Renal pelvis (tissue), 12 donors: ENCODE measurements at places on chromosomes 1 and 21. TPM values are rescaled to one million over a fixed set of nuclear protein-coding genes. Genes with fewer than 3 reads are reported as not detected.

DNA sequence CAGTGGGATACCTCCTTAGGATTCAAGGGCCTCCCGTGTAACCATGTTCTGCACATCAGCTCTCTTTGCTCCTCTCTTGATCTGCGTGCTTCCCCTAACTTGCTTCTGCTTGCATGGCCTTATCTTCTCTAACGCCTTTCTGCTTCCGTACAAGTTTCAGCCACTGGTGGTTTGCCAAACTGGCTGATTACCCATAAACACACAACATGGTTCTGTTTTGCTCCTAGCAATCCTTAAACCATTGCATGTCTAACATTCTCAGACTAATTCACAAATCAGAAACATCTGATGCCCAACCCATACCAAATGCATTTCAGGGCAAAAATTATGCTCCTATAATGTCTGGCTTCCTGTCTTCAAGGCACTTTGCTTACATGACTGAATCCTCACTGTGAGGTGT is 166.4 kb downstream of the PBX1 start:
- DNase-seq, result no peak

DNA sequence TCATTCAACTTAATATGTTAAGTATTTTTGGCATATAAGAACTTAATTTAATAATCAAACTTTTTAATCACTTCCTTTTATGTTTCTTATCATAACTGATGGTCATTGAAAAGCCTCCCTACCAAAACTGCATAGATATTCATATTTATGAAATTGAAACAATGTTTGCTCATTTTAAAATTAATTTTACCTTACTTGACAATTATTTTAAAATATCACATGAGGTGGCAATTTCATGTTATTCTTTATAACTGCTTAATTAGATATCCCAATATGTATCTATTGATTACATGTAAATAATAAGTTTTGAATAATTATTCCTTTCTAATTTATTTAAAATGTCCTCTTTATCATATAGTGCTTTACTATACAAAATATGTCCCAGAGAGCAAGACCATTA is 266.1 kb upstream of the NRIP1 start:
- DNase-seq, result no peak

GRCh38 chr1:25799935-25800702 is at the start of gene SELENON:
SELENON (plus strand) TSS chr1:25800193; CDS start chr1:25800231, 38 bp downstream.
- peak; percentile 59 for DNase-seq

Gene HIVEP3
- 3.3 TPM for polyA plus RNA-seq

DNA sequence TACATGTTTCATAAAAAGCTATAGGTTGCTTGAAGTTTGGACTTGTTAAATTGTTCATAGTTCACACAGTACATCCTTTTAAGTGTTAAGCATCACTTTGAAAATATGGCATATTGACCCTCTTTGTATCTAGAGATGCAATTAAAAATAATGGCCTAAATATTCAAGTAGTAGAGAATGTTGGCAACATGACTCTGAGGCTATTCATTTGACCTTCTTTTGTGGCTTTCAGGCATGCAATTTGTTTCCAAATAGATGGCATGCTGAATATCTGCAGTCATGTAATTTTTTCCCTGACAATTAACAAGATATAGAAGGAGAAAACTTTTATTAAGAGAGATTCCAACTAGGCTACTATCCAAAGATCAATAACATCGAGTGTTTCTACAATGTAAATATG is 230.5 kb upstream of the ZRANB2 start:
- DNase-seq, result no peak
